ENCODE measurements at places on chromosomes 1 and 21. TPM values are rescaled to one million over a fixed set of nuclear protein-coding genes. Genes with fewer than 3 reads are reported as not detected.

DNA sequence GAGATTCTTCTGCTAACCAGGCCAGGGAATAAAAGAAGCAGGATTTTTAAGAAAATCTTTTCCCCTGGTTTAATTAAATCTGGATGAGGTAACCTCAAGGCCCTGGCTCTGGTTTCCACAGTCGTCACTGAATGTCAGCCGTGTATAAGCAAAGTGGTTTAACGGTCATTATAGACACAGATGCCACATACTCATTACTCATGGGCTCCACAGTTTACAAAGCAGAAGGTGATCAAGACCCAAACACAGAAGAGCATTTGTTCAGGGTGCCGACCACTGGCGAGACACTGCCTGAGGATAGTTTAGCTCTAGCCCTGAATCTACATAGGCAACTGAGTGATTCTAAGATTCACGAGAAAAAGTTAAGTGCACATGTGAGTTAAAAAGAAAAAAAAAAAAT is 27.8 kb upstream of the RAP1GAP start:
- DNase-seq, result no peak

DNA sequence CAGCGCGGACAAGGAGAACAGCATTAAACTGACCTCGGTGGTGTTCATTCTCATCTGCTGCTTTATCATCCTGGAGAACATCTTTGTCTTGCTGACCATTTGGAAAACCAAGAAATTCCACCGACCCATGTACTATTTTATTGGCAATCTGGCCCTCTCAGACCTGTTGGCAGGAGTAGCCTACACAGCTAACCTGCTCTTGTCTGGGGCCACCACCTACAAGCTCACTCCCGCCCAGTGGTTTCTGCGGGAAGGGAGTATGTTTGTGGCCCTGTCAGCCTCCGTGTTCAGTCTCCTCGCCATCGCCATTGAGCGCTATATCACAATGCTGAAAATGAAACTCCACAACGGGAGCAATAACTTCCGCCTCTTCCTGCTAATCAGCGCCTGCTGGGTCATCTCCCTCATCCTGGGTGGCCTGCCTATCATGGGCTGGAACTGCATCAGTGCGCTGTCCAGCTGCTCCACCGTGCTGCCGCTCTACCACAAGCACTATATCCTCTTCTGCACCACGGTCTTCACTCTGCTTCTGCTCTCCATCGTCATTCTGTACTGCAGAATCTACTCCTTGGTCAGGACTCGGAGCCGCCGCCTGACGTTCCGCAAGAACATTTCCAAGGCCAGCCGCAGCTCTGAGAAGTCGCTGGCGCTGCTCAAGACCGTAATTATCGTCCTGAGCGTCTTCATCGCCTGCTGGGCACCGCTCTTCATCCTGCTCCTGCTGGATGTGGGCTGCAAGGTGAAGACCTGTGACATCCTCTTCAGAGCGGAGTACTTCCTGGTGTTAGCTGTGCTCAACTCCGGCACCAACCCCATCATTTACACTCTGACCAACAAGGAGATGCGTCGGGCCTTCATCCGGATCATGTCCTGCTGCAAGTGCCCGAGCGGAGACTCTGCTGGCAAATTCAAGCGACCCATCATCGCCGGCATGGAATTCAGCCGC is 2.5 kb downstream of the S1PR1 start:
- no peak for DNase-seq

DNA sequence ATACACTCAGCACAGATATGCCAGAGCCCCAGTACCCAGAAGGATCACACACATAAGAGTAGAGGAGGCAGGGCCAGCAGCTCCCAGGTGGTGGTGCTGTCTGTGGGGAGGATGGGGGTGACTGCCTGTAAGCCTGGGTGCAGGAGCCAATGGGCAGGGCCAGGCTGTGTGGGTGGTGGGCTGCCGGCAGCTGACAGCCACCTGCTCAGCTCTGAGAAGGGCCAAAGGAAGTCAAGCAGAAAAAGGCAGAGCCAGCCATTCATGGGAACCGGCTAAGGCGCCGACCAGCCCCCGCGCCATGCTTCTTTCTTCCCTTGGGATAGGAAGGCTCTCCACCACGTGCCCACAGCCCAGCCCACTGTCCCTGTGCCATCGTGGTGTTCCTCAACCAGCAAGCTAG is 14.1 kb downstream of the PIK3C2B start:
- no peak for DNase-seq

- peak; percentile 83 for DNase-seq
Measured at GRCh38 chr1:40981691-40982448, 2.4 kb downstream of the CTPS1 start.

DNA sequence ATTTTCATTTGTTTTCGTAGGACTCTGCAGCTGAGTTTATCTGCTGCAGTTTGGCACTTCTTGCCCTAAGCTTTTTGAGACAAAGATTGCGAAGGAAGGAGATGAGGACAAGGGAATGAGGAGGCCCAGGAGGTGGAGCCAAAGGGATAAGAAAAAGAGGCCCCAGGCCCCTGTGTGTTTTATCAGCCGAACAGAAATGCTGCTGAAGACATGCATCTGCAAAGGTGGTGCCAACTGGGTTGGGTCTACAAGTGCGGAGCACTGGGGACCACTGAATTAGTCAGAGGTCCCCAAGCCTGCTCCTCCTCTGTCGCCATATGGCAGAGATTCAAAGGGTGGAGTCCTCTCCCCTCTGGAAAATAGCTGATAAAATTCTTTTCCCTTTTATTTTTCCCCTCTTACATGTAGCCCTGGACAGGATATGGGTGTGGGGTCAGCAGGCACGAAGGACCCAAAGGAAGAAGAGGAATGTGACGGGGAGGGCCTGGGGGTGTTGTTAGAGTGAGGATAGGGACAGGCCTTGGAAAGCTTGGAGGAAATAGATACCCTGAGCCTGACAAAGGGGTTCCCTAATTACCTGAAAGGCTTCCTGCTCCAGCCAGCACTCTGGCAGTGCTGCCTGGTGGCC is 2.7 kb downstream of the CD34 start:
- DNase-seq, result peak; percentile 81

GRCh38 chr1:151369302-151369610 is 3.2 kb downstream of the SELENBP1 start:
- DNase-seq, result no peak

DNA sequence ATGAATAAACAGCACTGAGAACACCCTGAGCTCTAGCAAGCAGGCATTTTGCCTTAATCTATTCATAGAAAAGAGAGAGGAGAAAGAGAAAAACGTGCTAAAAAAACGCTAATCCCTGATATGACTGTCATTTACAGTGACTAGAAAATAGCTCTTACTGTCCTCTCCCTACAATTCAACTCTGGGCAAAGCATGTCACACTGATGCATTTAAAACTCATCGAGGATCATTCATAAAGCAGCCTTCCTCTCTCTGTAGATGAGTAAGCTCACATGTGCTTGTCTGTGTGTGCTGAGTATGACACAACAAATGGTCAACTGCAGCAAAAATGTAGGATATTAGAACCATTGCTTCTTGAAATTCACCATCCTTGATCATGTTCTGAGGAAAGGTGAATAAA is 109.0 kb downstream of the SGIP1 start:
- no peak for DNase-seq

GRCh38 chr1:33392206-33392605 is 38.7 kb downstream of the PHC2 start:
- DNase-seq, result no peak

GRCh38 chr1:173798078-173798477 is 26.4 kb upstream of the DARS2 start:
- DNase-seq, result no peak

DNA sequence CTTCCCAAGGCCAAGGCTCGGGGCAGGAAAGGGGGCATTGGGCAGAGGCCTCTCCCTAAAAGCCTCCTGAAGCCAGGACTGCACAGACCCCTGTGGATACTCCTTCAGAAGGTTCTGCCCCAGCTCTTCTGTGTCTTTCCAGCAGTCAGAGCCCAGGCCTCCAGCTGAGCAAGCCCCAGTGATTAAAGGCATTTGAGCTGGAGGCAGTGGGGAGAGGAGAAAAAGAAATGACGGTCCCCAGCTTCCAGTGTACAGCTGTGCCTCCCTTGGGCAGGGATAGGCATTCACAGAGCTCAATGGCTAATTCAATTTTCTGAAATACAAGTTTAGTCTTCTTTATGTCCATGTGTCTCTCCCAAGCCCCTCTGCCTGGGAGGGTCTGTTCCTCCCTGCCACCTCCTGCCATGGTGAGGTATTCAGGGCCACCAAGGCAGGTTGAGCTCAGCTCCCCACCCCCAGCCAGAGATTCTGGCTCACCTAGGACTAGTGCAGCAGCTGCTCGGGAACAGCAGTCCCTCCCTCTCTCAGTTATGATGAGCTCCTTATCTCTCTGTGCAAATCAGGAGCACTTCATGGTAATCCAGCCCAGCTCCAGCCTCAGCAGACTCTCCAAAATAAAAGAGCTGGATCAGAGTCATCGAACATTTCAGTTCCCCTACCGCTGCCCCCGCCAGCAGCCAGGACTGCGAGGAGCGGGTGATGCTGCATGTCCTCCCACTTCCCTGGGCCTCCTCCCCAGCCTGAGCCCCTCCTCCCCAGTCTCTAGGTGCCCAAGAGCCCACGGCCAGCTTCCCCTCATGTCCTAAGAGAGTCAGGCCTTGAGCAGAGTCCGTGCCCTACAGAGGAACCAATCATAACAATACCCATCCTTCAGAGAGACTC is 208.4 kb upstream of the ZC3H12A start:
- no peak for DNase-seq

DNA sequence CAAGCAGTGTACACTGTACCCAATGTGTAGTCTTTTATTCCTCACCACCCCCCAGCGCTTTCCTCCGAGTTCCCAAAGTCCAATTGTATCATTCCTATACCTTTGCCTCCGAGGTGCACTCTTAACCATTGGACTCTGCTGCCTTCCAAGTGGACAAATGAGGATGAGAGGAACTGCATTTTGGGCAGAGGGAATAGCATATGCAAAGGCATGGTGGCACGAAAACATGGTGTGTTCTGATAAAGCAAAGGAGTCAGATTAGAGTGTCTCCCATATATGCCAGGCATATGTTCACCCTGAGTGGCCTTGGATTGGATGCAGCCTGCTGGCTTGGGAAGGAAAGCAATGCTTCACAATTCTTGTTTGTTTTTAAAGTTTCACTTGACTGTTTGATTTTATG is 25.5 kb downstream of the FGGY start:
- no peak for DNase-seq

GRCh38 chr1:21295002-21295401 is 4.7 kb upstream of the ECE1 start:
- no peak for DNase-seq

Gene C21orf58
- polyA plus RNA-seq, result 7.3 TPM

Gene GFI1
- polyA plus RNA-seq, result 0.30 TPM

Gene C8A
- polyA plus RNA-seq, result not detected

Gene OLIG2
- polyA plus RNA-seq, result not detected
